Endothelial cell of umbilical vein (primary cell): ENCODE measurements at places on chromosomes 5 and 9. TPM values are rescaled to one million over a fixed set of nuclear protein-coding genes. Genes with fewer than 3 reads are reported as not detected.

NR5A1 gene
- not detected in 2 replicates for total RNA-seq

- no peaks in the 10 kb centered on the region for H3K36me3 ChIP-seq
- H3K27ac ChIP-seq, result no peak overlapping the region
- no peaks in the 10 kb centered on the region for H3K4me1 ChIP-seq
- H3K4me3 ChIP-seq, result no peak overlapping the region
- H3K27me3 ChIP-seq, result no peaks in the 10 kb centered on the region
- no peak for DNase-seq
Measured at GRCh38 chr9:89096807-89097206, 81.8 kb downstream of the SHC3 start.

- no peak for DNase-seq
- peaks cover 10% of the 10 kb centered on the region for H3K4me1 ChIP-seq
- H3K27ac ChIP-seq, result no peak overlapping the region
Measured at GRCh38 chr5:136527311-136527710, 162.0 kb upstream of the TRPC7 start.

DNA sequence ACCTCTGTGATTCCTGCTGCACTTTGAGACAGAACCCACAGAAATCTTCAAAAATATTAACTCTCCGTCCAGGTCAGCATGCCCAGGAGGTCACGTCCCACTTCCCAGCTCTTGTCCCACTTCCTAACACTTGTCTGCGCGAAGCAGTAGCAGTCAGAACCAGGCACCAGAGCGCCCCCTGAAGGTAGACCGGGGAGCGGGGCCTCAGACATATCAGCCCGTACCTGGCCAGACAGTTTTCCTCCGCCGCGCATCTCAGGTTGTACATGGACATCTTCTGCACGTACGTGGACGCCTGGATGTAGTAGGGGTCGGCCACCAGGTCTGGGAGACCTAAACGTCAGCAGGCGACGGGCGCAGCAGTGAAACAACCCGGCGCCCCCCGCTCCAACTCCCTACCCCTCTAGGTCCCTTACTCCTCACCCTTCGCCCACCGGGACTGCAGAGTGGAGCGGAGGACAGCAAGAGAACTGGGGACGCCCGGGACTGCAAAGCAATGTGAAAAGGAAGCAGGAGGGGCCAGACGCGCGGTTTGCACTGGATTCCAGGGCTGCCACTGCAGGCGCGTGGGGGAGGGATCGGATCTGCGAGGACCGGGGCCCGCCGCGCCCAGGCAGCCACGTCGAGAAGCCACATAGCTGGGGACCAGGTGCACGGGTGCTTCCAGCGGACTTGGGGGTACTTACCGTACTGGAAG lies 1.2 kb downstream of the LOX start:
- H3K27me3 ChIP-seq, result no peaks in the 10 kb centered on the region
- peak overlapping the region; percentile 88 for H3K27ac ChIP-seq
- no peaks in the 10 kb centered on the region for H3K36me3 ChIP-seq

CER1 gene
- total RNA-seq, result not detected in 2 replicates

GRCh38 chr5:121949885-121950284 lies 11.9 kb upstream of the SRFBP1 start:
- H3K4me3 ChIP-seq, result no peak overlapping the region
- no peaks in the 10 kb centered on the region for H3K36me3 ChIP-seq
- H3K4me1 ChIP-seq, result no peaks in the 10 kb centered on the region
- no peaks in the 10 kb centered on the region for H3K27me3 ChIP-seq
- no peak overlapping the region for H3K27ac ChIP-seq

- H3K27me3 ChIP-seq, result no peaks in the 10 kb centered on the region
- no peak for DNase-seq
- no peak overlapping the region for H3K27ac ChIP-seq
- H3K4me1 ChIP-seq, result peaks cover 2% of the 10 kb centered on the region
- no peak overlapping the region for H3K4me3 ChIP-seq
Measured at GRCh38 chr5:57167201-57167600, 6.7 kb upstream of the GPBP1 start.

GRCh38 chr5:146339715-146340259 lies 1.1 kb downstream of the POU4F3 start:
- H3K36me3 ChIP-seq, result no peaks in the 10 kb centered on the region
- DNase-seq, result no peak
- peaks cover 92% of the 10 kb centered on the region for H3K27me3 ChIP-seq
- H3K4me1 ChIP-seq, result no peaks in the 10 kb centered on the region
- H3K4me3 ChIP-seq, result no peak overlapping the region

GRCh38 chr5:12704955-12705354 lies 800.7 kb upstream of the CTNND2 start:
- no peaks in the 10 kb centered on the region for H3K4me1 ChIP-seq
- H3K27me3 ChIP-seq, result no peaks in the 10 kb centered on the region
- no peak overlapping the region for H3K4me3 ChIP-seq
- no peaks in the 10 kb centered on the region for H3K36me3 ChIP-seq
- no peak overlapping the region for H3K27ac ChIP-seq
- no peak for DNase-seq

GRCh38 chr9:81841333-81841732 lies 86.9 kb upstream of the SPATA31D4 start:
- no peak overlapping the region for H3K27ac ChIP-seq
- no peak for DNase-seq
- H3K4me3 ChIP-seq, result no peak overlapping the region
- H3K36me3 ChIP-seq, result no peaks in the 10 kb centered on the region
- H3K27me3 ChIP-seq, result no peaks in the 10 kb centered on the region

SOWAHA gene
- total RNA-seq, result not detected in 2 replicates

IL9 gene
- not detected in 2 replicates for total RNA-seq

GRCh38 chr5:139904816-139905661 lies 109.4 kb downstream of the PSD2 start:
- no peaks in the 10 kb centered on the region for H3K36me3 ChIP-seq
- no peaks in the 10 kb centered on the region for H3K4me1 ChIP-seq
- no peak for DNase-seq
- H3K27ac ChIP-seq, result no peak overlapping the region

GRCh38 chr9:76810377-76810957 lies 46.2 kb downstream of the PCA3 start:
- no peak overlapping the region for H3K27ac ChIP-seq
- no peaks in the 10 kb centered on the region for H3K4me1 ChIP-seq
- peaks cover 9% of the 10 kb centered on the region for H3K27me3 ChIP-seq
- H3K36me3 ChIP-seq, result no peaks in the 10 kb centered on the region
- DNase-seq, result peak; percentile 67
- H3K4me3 ChIP-seq, result no peak overlapping the region

- H3K36me3 ChIP-seq, result no peaks in the 10 kb centered on the region
- no peak overlapping the region for H3K4me3 ChIP-seq
- no peak for DNase-seq
- H3K27ac ChIP-seq, result no peak overlapping the region
- H3K4me1 ChIP-seq, result no peaks in the 10 kb centered on the region
- H3K27me3 ChIP-seq, result peaks cover 5% of the 10 kb centered on the region
Measured at GRCh38 chr5:77590347-77590746, 48.2 kb downstream of the OTP start.

GRCh38 chr9:71626395-71626794 lies 141.9 kb downstream of the CEMIP2 start:
- DNase-seq, result no peak
- H3K36me3 ChIP-seq, result no peaks in the 10 kb centered on the region
- H3K27me3 ChIP-seq, result no peaks in the 10 kb centered on the region
- no peak overlapping the region for H3K4me3 ChIP-seq
- H3K27ac ChIP-seq, result no peak overlapping the region

GRCh38 chr5:32329395-32329834 lies 16.7 kb upstream of the MTMR12 start:
- H3K4me1 ChIP-seq, result no peaks in the 10 kb centered on the region
- H3K4me3 ChIP-seq, result no peak overlapping the region
- DNase-seq, result peak; percentile 80
- no peaks in the 10 kb centered on the region for H3K36me3 ChIP-seq
- H3K27ac ChIP-seq, result no peak overlapping the region
- H3K27me3 ChIP-seq, result no peaks in the 10 kb centered on the region

DNA sequence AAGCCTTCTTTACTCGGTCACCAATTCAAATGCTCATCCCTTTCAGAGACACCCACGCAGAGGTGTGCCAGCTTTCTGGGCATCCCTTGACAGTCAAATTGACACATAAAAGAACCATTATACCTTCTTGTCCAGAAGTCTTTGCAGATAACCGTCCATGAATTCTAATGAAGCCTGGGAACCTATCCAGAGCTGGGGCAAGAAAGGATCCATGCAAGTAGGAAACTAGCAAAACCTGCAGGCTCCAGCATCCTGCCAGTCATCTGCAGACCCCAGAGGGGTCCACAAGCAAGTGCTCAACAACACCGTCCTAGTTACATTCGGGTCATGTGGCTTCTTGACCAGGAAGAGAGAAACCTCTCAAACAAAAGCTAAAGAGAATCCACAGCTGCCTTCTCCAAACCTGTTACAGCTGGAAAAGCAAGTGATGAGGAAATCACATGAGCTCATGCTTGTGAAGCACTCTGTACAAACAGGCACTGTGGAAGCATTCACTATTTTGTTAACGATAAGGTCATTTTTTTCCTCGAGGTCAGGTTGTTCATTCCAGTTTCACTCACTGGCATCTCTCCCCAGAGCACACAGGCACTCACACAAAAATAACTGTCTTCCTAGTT lies 80.2 kb upstream of the DMRT1 start:
- H3K4me1 ChIP-seq, result peaks cover 2% of the 10 kb centered on the region
- H3K4me3 ChIP-seq, result no peak overlapping the region
- peaks cover 3% of the 10 kb centered on the region for H3K27me3 ChIP-seq
- no peak overlapping the region for H3K27ac ChIP-seq
- H3K36me3 ChIP-seq, result no peaks in the 10 kb centered on the region

DNA sequence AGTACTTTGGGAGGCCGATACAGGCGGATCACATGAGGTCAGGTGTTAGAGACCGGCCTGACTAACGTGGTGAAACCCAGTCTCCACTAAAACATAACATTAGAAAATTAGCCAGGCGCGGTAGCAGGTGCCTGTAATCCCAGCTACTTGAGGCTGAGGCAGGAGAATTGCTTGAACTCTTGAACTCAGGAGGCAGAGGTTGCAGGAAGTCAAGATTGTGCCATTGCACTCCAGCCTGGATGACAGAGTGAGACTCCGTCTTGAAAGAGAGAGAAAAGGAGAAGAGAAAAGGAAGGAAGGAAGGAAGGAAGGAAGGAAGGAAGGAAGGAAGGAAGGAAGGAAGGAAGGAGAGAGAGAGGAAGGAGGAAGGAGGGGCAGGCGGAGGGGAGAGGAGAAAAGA lies 45.1 kb downstream of the MYO10 start:
- H3K4me1 ChIP-seq, result peaks cover 54% of the 10 kb centered on the region
- no peaks in the 10 kb centered on the region for H3K36me3 ChIP-seq
- no peak for DNase-seq
- H3K4me3 ChIP-seq, result no peak overlapping the region

BTNL8 gene
- total RNA-seq, result not detected in 2 replicates

DNA sequence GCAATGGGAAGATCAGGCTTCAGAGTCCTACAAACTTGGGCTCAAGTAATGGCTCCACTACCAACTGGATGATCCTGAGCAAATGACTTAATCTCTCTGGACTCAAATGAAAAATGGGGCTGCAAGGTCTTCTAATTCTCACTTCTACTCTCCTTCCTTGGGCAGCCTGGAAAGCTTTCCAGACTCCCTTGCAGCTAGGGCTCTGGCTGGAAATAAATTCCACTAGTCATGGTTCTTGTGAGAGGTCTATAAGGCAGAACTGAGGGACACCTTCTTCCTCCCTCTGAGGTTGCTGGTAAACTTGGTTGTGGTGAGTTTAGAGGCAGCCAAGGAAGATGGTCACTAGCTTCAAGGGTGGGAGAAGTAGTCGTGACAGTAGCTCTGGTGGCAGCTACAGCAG lies 18.6 kb downstream of the DCANP1 start:
- no peaks in the 10 kb centered on the region for H3K36me3 ChIP-seq
- H3K4me1 ChIP-seq, result no peaks in the 10 kb centered on the region
- no peak overlapping the region for H3K27ac ChIP-seq
- H3K27me3 ChIP-seq, result peaks cover 7% of the 10 kb centered on the region
- no peak for DNase-seq
- no peak overlapping the region for H3K4me3 ChIP-seq

- no peak overlapping the region for H3K27ac ChIP-seq
- no peaks in the 10 kb centered on the region for H3K36me3 ChIP-seq
- no peak overlapping the region for H3K4me3 ChIP-seq
- no peaks in the 10 kb centered on the region for H3K27me3 ChIP-seq
- no peak for DNase-seq
- H3K4me1 ChIP-seq, result no peaks in the 10 kb centered on the region
Measured at GRCh38 chr5:166581826-166582225, 1709.6 kb upstream of the WWC1 start.

DNA sequence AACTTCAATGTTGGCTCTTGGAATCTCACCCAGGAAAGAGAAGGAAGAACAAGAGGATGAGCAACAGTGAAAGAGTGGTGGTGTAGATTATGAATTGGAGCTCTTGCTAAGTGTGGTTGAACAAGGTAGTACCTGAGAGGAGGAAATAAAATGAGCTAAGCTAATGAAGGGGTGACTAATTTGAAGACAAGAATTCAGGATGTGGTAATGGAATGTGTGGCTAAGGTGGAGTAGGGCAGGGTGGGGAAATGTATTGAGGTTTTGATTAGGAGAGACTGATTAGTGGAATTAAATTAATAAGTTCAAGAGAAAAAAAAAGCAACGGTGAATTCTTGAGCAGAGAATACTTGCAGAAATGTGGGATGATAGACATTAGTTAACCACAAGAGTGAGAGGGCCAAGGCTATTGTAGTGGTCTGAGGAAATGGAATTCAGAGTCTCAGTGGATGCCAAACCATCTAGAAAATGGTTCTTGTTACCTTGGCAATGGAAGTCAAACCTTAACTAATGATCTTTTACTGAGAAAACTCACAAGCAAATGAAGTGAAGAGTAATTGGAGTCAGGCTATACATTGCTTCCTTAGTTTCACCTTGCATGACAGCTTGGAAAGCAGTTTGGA lies 648.3 kb upstream of the ZNF608 start:
- H3K36me3 ChIP-seq, result no peaks in the 10 kb centered on the region
- H3K27ac ChIP-seq, result no peak overlapping the region
- DNase-seq, result no peak
- no peak overlapping the region for H3K4me3 ChIP-seq
- H3K4me1 ChIP-seq, result no peaks in the 10 kb centered on the region
- no peaks in the 10 kb centered on the region for H3K27me3 ChIP-seq

CAMK2A gene
- not detected in 2 replicates for total RNA-seq

DNA sequence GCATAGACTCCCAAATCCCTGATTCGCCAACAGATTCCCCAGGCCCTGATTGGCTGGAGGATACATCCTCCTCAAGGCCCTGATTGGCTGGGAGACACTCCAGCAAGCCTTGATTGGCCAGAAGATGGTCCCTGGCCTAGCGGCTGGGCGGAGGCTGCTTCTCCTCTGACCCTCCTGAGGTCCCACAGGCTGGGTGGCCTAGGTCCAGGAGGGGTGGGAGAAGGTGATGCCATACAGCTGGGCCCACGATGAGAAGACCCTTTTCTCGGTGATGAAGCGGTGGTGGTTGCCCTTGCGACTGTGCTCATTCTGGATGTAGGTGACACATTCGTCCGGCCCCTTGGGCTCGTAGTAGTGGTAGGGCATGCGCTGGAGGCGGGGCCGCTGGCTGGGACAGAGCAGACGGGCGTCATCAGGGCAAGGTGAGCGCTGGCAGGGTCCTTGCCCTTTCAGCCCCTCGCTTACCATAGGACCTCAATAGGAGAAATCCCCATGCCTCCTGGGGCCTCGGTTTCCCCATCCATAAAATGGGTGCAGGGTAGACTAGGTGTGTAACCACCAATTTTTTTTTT lies 9.0 kb upstream of the AK1 start:
- H3K4me1 ChIP-seq, result peaks cover 8% of the 10 kb centered on the region
- H3K27ac ChIP-seq, result no peak overlapping the region
- H3K27me3 ChIP-seq, result no peaks in the 10 kb centered on the region
- peaks cover 26% of the 10 kb centered on the region for H3K36me3 ChIP-seq
- no peak overlapping the region for H3K4me3 ChIP-seq
- DNase-seq, result no peak
